Activated CD8-positive, alpha-beta T cell treated with anti-CD3 and anti-CD28 coated beads, Interleukin-2, amount 10 ng/mL, durations not matched to agents 7 days and 5 days (primary cell): ENCODE measurements at places on chromosomes 1 and 21.

- H3K27me3 ChIP-seq = no peaks in the 10 kb centered on the region
Observed at GRCh38 chr1:224456637-224456953, 22.0 kb upstream of the WDR26 start.

GRCh38 chr1:1567891-1568291 is 6.8 kb downstream of the SSU72 start:
- peaks cover 63% of the 10 kb centered on the region for H3K36me3 ChIP-seq
- peaks cover 25% of the 10 kb centered on the region for H3K4me1 ChIP-seq
- no peak for DNase-seq
- no peak overlapping the region for H3K27ac ChIP-seq
- H3K4me3 ChIP-seq = no peak overlapping the region
- H3K27me3 ChIP-seq = no peaks in the 10 kb centered on the region

- no peak overlapping the region for H3K4me3 ChIP-seq
- H3K27me3 ChIP-seq = no peaks in the 10 kb centered on the region
- no peak for DNase-seq
- peaks cover 59% of the 10 kb centered on the region for H3K4me1 ChIP-seq
- peak overlapping the region; percentile 23 for H3K27ac ChIP-seq
- no peaks in the 10 kb centered on the region for H3K36me3 ChIP-seq
Observed at GRCh38 chr1:151816548-151817352, 11.5 kb upstream of the LINGO4 start.

GRCh38 chr1:234721476-234722269 is 111.7 kb upstream of the IRF2BP2 start:
- no peak for DNase-seq
- H3K27me3 ChIP-seq = no peaks in the 10 kb centered on the region
- no peak overlapping the region for H3K4me3 ChIP-seq
- peak overlapping the region; percentile 35 for H3K27ac ChIP-seq

DNA sequence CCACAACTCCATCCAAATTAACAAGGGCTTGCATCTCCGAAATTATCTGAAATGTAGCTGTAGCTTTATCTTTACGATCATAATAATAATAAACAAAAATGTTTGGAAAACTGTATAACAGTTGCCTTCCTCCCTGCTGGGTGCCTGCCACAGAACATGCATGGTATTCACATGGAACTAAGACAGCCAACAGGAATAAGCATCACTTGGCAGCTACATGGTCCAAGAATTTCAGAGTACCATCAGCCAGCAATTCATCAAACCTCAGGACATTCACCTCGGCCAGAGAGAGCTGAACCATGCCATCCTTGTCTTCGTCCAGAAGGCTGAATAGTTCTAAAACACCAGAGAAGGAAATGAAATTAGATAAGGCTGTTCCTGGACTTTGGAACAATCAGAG is 122.7 kb downstream of the CAPN8 start:
- no peaks in the 10 kb centered on the region for H3K4me1 ChIP-seq
- H3K27ac ChIP-seq = no peak overlapping the region
- peaks cover 4% of the 10 kb centered on the region for H3K27me3 ChIP-seq
- no peak for DNase-seq

DNA sequence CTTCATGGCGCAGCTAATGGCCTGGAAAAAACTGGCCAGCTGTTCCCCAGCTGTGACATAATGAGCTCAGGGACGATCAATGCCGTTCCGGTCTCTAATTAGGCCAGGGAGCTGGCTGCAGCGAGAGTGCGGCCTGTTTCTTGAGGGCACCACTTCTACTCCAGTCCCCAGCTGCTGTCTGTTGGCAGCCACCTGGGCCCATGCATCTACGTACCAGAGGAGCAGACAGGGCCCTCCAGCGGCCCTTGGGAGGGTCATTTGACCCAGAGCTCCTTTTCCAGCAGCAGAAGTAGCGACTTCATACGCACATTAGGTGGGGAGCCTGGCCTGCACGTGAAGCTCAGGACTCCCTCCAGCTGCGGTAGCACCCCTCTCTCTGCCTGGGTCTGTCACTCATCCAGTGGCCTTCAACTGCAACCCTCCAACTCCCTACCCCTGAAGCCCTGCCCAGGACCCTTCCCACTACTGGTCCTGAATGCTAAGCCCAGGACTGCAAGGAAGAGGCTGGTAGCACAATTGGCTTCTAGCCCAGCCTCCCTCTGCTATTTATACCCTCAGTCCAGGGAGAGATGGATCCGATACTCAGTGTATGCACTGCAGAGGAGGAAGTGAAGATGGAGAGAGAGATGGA is 9.1 kb upstream of the GPR61 start:
- peak overlapping the region; percentile 96 for H3K27ac ChIP-seq
- no peaks in the 10 kb centered on the region for H3K36me3 ChIP-seq
- peaks cover 2% of the 10 kb centered on the region for H3K27me3 ChIP-seq
- DNase-seq = no peak
- peaks cover 36% of the 10 kb centered on the region for H3K4me1 ChIP-seq

- no peak overlapping the region for H3K4me3 ChIP-seq
- DNase-seq = no peak
- H3K27ac ChIP-seq = no peak overlapping the region
- peaks cover 12% of the 10 kb centered on the region for H3K27me3 ChIP-seq
- no peaks in the 10 kb centered on the region for H3K36me3 ChIP-seq
Observed at GRCh38 chr1:212970085-212970484, 19.7 kb downstream of the VASH2 start.
